Astrocyte of the cerebellum (primary cell): ENCODE measurements at places on chromosomes 11 and 22.

GRCh38 chr22:39661842-39662685 lies 91.5 kb downstream of the CACNA1I start:
- no peak for DNase-seq

DNA sequence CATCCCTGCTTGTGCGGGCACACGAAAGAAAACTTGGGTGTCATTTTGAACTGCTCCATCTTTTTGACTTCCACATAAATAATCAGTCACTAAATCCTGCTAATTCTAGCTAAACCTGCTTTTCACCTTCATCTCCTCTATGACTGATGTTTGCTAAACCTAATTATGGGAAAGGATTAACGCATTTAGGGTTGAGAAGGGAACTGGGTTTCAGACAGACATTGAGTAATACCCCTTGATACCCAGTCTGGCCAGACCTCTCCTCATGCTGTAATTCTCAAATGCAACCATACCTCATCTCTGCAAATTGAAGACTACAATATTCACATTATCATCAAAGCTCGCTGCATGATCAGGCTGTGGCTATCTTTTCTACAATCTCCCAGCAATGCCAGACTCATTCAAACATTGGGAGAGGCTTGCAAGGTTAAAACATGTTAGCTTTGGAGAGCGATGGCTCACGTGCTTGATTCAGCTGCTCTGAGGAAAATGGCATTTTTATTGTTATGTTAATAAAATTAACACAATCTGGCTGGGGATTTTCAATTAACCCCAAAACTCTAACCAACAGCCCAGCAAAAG lies 2.4 kb downstream of the HPS4 start:
- DNase-seq, result no peak

DNA sequence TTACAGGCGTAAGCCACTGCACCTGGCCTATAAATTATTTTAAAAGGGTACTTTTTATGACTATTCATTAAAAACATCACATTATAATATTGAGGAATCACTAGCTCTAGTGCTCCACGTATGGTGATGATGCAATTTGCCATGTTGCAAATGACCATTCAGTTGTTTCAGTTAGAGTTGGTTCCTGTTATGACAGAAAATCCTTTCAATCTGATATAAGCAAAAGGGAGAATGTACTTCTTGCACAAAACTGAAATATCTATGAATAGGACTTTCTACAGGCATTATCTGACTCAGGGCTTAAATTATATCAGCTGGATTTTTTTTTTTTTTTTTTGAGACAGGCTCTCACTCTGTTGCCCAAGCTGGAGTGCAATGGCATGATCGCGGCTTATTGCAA lies 45.6 kb upstream of the RRM1 start:
- DNase-seq, result no peak

DNA sequence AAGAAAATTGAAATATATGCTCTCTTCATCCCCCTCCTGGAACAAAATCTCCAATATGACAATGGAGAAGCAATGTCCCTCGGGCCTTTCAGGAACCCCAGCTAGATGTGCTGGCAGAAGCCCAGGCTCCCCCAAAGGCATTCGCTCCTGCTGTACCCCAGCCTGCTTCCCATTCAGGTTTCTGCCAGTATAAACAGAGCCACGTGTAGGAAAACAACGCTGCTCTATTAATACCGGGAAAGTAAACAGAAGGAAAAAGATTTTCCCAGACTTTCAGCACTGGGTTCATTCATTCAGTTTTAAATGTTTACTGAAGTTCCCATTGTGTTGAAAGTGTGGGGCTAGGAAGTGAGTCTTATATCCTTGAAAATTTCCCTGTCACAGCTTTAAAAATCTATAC lies 147.1 kb downstream of the CADM1 start:
- no peak for DNase-seq

GRCh38 chr22:44996120-44996519 lies 13.7 kb downstream of the PHF21B start:
- no peak for DNase-seq

DNA sequence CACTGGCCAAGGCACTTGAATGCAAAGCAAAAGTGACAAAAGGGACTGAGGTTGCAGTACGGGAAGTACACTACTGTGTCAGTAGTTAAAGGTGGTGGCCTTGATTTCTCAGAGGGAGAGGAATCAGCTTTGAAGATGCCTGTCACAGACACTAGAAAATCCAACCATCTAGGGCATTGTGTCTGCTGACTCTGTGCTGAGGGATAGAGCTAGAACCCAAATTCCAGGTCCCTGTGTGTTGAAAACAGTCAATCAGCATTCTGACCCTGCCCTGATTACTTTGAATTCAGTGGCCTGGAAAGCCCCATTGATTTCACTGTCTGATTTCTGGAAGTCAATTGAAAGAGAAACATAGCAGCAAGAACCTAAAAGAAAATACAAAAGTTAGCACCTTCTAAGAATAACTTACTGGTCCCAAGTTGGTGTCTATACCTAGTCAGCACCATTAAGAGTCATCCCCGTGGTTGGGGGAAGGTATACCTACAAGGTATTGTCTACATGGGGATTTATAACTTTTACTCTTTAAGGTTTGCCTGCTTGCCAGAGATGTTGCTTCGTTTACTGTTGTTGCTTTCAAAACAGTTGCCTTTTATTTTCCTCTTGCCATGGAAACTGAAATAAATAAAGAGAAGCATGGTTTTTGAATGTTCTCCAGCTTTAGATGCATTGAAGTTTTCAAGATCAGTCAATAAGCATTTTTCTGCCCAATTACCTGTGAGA lies 97.3 kb downstream of the PDHX start:
- peak; percentile 31 for DNase-seq

DNA sequence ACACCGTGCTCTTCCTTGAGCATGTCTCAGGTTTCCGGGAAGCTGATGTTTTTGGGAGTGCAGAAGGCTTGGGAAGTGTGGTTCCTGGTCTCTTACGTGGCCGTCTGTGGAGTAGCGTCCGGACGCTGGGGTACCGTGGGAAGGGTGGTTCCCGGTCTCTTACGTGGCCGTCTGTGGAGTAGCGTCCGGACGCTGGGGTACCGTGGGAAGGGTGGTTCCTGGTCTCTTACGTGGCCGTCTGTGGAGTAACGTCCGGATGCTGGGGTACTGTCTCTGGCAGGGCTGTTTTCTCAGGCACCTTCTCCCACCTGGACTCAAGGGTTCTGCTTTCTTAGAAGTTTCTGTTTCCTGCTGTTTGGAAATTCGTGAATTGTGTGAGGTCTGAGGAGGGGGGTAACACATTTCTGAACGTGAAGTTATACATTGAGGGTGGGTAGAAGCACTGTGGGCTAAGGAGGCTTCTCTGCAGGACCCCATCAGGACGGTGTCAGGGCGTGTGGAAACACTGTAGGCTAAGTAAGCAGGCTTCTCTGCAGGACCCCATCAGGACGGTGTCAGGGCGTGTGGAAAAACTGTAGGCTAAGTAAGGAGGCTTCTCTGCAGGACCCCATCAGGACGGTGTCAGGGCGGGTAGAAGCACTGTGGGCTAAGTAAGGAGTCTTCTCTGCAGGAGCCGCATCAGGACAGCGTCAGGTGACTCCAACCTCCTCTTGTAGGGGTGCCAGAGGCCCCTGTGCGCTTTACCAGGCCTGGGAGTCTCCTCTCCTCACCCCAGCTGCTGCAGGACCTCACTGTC lies 5.3 kb upstream of the IFITM3 start:
- no peak for DNase-seq

GRCh38 chr11:29641201-29641600 lies 375.6 kb downstream of the KCNA4 start:
- no peak for DNase-seq

DNA sequence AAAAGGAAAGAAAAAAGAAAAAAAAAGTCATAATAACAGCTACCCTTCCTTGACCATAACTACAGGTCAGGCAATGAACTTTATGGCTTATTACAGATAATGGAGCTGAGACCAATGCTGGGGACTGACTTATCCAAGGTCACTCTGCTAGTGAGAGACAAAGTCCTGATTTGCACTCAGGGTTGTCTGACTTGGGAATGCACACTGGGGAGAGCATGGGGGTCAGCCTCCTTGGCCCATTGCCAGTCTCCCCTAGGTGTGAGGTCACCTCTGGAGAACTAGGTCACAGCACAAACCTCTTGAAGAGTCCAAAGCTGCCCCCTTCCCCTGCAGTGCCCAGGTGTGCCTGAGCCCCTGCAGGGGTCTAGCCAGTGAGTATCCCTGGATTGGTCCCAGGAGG lies 5.3 kb upstream of the CDC42EP1 start:
- no peak for DNase-seq

DNA sequence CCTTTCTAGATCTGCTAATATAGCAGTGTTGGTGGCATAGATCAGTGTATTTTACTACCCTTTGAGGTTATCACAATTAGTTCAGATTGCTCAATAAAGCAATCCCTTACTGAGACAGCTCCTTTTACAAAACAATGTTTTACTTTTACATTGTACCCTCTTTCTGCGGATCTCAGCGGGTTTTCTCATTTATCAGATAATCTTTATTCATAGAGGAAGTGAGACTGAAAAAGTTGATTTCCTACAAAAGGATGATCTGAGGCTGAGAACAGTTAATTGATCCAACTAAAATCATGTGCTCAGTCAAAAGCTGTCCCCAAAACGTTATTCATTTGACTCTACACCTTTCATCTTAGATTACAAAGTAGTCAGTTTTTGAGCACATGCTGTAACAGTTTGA lies 2319.9 kb downstream of the LRRC4C start:
- DNase-seq, result no peak

DNA sequence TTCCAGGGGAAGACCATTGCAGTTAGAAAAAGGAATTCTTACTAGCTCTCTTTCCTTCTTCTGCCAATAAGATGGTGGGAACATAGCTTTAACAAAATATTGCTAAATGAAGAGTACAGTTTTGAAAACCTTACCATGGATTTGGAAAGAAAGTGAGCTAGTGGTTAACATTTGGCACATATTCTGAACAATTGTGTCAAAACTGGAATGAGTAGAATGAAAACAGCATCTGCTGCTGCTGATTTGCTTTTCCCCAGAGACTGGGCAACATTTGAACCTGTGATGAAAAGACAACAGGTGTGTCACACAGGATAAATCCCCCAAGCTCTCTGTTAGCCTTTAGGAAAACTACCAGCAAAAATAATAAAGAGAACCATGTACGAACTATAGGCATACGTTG lies 761.4 kb downstream of the KCNA4 start:
- DNase-seq, result peak; percentile 58

- DNase-seq, result no peak
Observed at GRCh38 chr22:24400034-24400725, 27.2 kb upstream of the ADORA2A start.

DNA sequence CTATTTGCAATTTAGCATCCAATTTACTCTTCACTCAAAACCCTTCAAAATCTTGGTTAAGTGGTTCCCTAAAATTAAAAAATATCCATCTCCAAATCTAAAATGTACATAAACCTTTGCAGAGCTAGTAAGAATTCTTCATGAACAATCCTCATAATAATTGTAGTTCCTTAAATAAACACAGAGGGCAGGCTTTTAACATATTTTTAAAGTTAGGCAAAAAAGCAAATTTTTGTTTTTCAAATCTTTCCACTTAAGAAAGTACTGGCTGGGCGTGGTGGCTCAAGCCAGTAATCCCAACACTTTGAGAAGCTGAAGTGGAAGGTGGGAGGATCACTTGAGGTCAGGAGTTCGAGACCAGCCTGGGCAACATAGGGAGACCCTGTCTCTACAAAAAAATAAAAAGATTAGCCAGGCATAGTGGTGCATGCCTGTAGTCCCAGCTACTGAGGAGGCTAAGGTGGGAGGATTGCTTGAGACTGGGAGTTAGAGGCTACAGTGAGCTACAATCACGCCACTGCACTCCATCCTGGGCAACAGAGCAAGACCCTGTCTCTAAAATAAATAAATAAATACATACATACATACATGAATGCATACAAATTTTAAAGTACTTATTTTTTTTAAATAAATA lies 25.1 kb upstream of the PLAAT3 start:
- DNase-seq, result no peak

- no peak for DNase-seq
Observed at GRCh38 chr11:17185938-17186337, 21.8 kb downstream of the PIK3C2A start.

- no peak for DNase-seq
Observed at GRCh38 chr11:32105871-32106560, 15.1 kb downstream of the RCN1 start.

DNA sequence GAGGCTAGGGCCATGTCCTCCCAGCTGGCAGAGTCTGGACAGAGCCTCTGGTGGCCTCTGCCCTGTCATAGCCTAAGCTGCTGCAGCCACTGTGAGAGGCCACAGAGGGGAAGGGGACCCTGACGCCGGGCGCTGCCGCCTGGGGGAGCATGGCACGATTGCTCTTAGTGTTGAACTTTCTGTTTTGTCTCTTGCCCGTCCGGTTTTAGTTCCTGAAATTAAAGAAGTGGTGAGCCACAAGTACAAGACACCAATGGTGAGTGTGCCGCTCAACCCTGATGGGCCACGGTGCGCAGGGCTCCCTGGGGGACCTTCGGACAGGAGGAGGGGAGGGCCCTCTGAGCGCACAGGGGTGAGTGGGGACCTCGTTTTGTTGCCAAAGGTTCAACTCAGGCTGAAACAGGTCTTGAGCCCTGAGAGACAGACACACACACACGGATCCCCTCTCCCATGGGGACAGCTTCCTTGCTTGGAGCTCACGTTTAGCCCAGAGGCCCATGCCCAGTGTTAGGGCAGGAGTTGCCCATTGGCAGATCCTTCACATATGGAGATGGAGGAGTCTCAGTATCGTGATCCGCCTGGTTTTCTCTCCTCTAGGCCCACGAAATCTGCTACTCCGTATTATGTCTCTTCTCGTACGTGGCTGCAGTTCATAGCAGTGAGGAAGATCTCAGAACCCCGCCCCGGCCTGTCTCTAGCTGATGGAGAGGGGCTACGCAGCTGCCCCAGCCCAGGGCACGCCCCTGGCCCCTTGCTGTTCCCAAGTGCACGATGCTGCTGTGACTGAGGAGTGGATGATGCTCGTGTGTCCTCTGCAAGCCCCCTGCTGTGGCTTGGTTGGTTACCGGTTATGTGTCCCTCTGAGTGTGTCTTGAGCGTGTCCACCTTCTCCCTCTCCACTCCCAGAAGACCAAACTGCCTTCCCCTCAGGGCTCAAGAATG lies 23.8 kb downstream of the MYBPC3 start:
- DNase-seq, result no peak

DNA sequence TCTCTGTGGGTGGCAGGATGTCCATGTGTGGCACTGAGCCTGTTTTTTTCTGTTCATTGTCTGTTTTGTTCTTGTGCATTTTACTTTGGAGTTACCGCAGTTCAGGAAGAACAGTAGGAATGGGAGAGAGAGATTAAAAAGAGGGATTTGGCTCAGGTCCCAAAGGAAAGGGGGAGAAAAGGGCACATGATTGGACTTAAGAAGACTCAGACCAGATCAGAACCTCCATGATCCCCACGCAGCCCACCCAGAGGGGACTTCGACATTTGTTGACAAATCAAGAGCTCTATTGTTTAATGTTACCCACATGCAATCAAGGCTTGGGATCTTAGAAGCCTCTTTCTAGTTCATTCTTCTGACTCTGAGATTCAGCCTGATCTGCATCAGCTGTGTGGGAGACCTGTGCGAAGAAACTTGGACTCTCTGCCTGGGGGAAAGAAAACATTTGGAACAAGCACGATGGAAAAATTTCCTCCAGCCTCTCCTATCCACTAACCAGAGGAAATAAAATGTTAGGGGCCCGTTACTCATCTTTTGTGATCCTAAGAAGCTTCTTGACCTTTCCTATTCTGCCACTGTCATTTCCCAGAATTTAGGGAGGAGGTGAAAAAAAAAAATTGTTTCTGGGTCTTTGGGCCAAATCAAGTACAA lies 119.2 kb downstream of the SPON1 start:
- DNase-seq, result no peak

- no peak for DNase-seq
Observed at GRCh38 chr22:34296461-34296860, 376.2 kb upstream of the LARGE1 start.

- no peak for DNase-seq
Observed at GRCh38 chr11:7604331-7604955, 68.9 kb downstream of the CYB5R2 start.

- DNase-seq, result no peak
Observed at GRCh38 chr11:63847363-63847762, 8.5 kb downstream of the MARK2 start.
